Activated CD4-positive, alpha-beta T cell treated with anti-CD3 and anti-CD28 coated beads, Interleukin-2, amount 50 U/mL, for 24 hours (primary cell): ENCODE measurements at places on chromosomes 7 and 10.

DNA sequence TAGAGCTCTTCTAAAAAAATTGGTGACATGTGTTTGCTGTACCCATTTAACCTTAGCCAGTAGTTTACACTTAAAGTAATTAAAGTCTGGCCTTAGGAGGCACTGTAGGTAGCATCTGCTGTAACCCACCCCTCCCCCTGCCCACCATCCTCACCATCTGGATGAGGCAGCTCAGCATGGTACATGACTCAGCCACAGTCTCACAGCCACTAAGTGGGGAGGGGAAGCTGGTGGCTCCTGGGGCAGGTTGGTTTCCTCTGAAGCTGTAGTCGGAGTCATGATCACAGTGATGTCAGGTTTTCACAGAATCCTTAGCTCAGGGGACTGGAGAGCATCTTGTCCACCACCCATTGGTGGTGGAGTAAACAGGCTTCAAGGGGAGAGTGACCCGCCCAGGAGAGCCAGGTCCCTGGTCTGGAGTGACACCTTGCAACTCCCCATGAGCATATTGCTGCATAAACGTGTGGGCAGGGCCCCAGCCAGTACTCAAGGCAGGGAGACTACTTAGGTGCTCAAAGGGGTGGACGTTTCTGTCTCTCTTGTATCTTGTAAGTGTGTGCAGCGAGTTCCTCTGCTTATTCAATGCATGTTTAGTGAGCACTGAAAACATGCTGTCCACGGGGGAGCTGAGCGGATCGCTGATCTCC, 125.9 kb downstream of the GRK5 start:
- DNase-seq: peak; percentile 7

DNA sequence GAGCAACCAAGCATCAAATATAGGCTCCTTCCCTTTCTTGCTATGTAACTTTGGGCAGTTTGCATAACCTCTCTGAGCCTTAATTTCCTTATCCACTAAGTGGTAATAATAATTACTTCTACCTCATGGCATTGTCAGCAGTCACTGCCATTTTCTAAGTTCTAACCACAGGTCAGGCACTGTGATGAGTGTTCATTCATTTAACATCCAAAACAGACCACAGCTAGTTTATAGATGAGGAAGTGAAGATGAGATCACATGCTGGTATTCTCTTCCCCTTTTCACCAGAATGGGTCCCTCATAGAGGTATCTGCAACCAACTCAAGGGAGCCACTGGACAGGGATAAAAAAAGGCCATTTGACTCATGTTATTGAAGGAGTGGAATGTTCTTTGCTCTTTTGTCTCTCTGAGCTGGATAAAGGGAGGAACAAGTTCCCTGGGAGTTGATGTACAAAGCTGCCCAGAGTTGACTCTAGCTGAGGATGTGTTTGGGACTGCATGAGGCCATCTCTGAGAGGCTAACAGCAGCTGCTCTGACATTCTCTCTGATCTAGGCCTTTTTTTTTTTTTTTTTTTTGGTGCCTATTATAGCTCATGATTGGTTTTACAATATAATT, 65.0 kb downstream of the DNAJC12 start:
- no peak for DNase-seq

DNA sequence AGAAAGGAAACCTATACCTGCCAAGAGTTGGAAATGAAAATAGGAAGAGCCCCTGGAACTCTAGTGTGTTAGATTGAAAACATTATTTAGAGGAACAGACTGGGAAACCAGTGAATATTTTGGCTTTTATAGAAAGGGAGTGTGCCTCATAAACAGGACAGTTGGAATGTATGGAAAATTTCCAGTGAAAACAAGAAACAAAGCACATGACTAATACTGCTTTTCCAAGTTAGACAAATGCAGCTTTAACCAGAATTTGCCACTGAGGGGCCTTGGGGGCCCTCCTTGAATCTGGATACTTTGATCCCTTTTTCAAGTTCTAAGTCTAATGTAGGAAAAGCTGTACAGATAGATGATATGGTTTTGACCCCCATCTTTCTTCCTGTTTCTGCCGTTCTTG, 21.2 kb downstream of the ITGB8 start:
- no peak for DNase-seq

DNA sequence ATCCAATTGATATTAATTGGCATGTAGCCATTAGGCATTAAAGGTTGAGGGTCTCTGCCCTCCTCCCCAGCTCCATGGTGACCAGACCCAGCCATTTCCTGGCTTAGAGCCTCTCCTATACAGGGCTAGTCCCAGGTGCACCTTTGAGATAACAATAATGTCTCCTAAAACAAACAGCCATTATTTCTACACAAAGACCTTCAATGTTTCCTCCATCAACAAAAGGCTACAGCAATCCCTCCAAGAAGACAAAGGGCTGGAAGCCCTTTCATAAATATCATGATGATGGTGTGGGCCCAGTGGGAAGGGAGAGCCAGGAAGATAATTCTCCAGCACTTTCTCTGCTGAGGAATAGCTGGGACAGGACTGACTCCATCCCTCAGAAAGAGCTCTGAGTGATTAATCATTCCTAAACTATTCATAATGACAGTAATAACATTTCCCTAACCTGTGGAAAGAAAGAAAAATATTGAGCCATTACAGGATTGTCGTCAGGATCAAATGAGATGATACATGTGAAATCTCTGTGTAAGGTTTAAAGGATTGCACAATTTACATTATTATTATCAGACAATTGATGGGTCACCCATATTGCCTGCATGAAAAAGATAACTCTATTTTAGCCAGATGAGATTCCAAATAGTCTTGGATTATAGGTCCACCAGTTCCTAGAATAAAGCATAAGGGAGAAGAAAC, 10.2 kb downstream of the PKD2L1 start:
- no peak for DNase-seq

GRCh38 chr10:30013757-30014156, 45.6 kb downstream of the JCAD start:
- no peak for DNase-seq

DNA sequence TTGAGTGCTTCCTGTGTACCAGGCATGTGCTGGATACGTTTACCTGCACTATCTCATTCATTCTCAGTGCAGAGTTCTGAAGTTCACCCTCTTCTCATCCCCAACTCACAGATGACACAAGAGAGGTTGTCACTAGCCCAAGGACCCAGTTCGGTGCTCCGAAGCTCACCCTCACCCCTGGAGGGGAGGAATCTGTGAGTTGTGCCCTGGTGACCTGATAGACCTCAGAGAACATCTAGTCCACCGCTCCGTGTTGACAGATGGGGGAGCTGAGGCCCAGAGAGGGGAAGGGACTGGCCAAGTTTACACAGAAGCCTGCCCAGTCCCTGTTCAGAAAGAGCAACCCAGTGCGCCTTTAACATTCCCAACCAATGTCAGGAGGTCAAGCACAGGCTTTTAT, 44.8 kb upstream of the EMX2 start:
- no peak for DNase-seq

DNA sequence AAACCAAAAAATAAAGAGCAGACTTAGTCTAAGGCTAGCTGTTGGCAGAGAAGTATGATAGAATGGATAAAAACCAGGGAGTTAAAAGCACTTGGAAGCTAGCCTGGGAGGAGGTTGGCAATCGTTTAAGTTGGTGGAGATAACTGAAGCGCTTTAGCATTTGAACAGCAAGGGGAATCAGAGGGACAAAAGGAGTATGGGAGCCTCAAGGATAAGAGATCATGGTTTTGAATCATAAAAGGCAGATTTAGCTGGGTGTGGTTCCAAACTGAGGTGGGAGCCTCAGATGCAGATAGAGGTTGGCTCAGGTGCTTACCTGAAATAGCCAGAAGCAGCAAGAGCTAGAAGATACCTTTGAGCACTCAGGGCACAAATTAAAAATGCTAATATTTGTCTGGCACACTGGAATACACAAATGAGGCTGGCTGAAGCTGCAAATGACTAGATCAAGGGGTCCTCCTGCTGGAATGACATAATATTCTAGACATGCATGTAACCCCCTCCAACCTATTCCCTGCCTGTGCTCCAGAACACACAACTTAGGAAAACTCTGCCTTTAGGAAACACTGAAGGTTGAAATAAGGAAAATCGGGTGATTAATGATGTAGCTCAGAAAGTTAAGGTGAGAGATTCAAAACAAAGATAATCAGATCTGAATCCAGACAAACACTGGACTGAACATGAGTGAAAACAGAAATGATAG, 372.3 kb upstream of the LRRN3 start:
- no peak for DNase-seq

GRCh38 chr10:38156416-38157269, 62.5 kb downstream of the ZNF37A start:
- DNase-seq: no peak

DNA sequence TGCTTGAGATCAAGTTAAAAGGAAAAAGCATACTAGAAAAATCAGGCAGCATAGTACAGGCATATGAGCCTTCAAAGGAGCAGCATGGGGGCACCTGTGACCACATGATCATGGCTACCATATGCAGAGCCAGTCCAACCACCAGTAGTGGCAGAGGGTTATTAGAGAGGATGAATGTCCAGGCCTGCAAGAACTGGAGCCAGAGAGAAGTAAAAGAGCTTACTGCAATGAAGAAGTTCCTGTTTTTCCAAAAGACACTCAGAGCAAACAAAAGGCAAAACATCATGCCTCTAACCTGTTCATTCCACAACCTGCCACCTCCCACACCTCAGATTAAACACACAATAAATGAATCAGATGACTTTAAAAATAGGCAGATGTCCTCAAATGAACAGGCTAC, 99.6 kb upstream of the NAMPT start:
- DNase-seq: no peak

GRCh38 chr10:63703113-63703670, 182.0 kb downstream of the REEP3 start:
- no peak for DNase-seq

DNA sequence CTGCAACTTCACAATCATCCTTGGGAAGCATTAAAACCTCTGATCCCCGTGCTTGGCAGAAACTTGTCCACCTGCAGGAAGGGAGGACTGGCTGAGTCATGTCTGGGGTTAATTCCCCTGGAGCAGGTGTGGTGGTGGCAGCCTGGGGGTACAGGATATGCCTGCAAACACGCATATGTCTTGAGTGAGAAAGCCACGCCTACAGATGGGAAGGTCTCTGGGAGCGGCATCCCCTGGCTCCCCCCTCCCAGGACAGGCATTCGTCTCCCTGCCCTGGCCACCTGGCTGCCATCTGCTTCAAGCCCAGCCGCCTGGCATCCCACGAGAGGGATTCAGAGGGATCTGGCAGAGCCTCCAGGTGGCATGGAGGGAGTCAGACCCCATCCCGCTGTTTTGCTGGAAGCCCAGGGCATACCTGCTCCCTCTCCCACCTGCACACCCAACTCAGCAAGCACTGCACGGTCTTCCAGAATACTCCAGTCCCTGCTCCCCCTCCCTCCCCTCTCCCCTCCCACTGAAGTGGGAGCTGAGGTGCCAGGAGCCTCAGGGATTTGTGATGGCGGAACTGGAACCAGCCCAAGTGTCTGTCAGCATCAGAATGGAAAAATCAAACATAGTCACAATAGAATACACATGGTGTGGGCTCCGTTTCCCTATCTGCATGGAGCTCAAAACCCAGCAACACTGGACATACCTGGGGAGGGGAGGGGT, 61.0 kb downstream of the CAMK2B start:
- no peak for DNase-seq

DNA sequence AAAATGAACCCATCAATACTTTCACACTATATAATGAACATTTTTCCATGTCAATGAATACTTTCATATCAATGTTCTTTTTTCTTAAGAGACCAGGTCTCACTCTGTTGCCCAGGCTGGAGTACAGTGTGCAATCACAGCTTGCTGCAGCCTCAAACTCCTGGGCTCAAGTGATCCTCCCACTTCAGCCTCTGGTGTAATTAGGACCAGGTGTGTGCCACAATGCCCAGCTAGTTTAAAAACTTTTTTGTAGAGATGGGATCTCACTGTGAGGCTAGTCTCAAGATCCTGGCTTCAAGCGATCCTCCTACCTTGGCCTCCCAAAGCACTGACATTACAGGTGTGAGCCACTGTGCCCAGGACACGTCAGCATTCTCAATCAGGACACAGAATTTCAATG, 85.2 kb downstream of the SH3PXD2A start:
- DNase-seq: no peak

DNA sequence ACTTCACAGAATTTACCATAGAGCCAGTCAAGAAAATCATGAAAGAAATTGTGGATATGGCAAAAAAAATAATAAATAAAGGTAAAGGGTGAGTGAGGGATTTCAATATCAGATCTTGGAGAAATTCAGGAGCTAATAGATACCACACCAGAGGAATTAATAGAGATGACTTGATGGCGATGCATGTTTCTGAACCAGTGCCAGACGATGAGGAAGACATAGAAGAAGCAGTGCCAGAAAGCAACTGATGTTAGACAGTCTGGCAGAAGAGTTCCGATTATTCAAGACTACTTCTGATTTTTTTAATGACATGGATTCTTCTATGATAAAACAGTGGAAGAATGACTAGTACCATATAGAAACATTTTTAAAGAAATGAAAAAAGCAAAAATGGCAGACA, 314.7 kb downstream of the BICC1 start:
- no peak for DNase-seq

DNA sequence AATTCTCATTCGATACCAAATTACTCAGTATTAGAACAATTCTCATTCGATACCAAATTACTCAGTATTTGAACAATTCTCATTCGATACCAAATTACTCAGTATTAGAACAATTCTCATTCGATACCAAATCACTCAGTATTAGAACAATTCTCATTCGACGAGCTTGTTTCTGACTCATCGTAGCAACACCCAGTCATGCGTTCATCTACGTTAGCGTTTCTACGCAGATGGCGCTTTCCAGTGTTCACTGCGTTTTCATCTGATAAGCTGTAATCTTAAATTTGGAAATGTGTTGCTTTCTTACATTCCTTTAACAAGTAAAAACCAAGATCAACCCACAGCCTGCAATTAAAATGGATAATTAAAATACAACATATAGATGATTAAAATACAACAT, 276.3 kb downstream of the ZMYND11 start:
- no peak for DNase-seq

GRCh38 chr7:16397501-16398145, 23.7 kb downstream of the CRPPA start:
- DNase-seq: no peak

DNA sequence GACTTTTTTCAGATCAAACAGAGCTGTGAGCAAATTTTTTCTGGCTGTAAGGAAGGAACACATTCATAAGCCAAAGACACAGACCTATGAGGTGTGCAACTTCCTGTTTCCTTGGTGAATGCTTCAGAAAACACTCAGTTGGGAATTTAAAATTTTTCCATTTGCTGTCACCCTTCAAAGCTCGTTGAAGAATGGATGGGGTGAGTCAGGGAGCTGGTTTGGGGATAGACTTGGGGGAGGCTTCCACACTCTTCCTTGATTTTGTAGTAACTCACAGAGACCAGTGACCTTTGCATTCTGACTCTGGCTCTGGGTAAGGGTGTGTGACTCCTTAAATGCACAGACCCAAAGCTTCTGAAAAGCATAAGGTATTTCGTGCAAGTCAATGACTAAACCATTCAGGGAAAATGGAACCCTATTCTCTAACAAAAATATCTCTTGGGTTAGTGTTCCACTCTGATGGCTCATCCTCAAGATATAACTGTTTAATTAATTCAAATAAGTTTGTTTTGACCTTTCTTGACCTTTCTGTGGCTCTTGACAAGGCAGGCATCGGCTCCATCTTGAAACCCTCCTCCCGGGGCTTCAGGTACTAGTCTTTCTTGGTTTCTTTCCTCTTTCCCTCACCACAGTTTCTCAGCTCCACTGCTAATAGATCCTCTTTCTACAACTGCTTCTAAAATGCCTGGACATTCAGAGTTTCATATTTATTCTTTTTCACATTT, 227.8 kb upstream of the INHBA start:
- no peak for DNase-seq
